ENCODE measurements at places on chromosomes 2 and 18.

GRCh38 chr2:64639691-64640090 is 14.0 kb downstream of the SERTAD2 start:
- DNase-seq: no peak

GRCh38 chr18:23536204-23536603 is 32.9 kb downstream of the RMC1 start:
- no peak for DNase-seq

GRCh38 chr18:712401-713134 is at the start of gene ENOSF1:
TSS of gene ENOSF1 (minus strand) at chr18:712630. CDS start at chr18:712587, 43 bp downstream.
- DNase-seq: peak; percentile 75

DNA sequence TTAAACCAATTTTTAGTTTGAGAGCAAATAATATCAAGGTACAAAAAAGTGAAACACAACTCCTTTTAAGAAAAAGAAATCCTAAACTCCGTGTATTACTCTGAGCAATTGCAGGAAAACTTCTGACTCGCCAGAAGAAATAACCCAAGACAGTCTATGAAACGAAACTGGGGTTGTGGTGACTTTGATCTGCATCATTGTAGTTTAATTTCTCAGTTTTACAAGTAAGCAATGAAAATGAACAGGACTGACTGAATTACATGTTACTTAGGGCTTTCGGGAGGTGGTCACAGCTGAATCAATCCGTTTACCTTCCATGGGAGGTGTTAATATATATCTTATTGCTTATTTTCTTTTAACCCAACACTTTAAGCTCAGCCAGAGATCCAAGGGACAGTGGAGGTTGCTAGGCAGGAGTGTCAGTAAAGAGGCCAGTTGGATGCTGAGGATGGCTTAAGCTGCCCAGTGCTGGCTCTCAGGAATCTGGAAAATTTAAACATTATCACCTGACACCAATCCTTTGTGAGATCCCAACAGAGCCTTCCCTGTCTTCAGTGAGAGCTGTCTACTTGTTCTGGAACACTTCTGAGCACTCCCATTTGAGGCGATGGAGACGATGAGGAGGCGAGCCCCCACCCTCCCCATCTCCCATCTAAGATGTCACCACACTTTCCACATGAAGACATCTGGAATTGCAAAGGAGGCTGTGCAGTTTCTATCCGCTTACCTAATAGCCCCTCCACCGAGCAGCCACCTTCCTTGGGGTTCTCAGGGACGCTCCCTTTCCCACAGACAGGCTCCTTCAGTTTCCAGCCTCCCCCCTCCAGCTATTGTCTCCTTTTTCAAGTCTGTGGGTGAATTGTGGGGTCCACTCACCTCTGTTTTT is 3.6 kb upstream of the RAB31 start:
- DNase-seq: no peak

DNA sequence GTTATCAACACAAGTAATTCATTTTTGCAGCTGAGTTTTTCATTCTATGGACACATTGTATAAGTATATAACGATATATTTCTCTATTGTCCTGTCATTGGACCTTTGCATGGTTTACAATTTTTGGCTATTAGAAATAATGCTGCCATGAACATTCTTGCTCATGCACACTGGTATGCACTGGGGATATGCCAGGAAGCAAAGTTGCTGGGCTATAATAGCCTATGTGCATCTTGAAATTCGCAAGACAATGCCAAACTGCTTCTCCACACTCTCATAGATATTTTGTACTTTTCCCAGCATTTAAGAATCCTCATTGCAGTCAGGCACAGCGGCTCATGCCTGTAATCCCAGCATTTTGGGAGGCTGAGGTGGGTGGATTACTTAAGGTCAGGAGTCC is 852.6 kb upstream of the ID2 start:
- no peak for DNase-seq

DNA sequence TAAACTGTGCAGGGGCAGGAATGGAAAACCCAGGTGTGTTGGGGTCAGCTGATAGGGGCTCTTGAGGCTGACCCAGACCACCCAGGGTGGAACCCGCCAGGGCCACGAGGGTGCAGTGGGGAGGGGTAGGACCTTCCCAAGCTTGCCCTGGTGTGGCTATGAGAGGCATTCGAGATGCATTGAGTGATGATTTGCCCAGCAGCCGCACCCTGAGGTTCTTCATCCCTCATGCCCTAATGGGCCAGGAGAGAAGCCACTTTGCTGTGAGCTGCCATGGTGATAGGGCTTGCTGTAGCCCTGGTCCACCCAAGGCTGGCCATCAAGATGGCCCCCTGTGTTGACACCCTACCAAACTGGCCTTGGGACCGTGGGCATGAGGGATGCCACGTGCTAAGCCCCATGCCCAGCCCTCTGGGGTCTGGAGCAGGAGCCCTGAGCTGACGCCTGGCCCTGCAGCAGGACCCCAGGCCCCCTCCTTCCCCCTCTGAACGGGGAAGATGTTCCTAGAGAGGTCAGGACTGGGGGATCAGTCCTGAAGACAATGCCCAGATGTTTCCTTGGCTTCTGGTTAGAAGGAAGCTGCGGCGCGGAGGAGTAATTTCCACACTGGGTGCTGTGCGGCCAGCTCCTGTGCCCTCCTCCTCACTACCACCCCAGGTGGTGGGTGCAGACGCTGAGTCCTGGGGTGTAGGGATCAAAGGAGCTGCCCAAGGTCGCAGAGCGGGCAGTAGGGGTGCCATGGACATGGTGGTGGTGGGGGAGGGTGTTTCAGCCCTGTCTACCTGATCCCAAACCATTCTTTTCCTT is 122.5 kb upstream of the HDAC4 start:
- DNase-seq: peak; percentile 82

DNA sequence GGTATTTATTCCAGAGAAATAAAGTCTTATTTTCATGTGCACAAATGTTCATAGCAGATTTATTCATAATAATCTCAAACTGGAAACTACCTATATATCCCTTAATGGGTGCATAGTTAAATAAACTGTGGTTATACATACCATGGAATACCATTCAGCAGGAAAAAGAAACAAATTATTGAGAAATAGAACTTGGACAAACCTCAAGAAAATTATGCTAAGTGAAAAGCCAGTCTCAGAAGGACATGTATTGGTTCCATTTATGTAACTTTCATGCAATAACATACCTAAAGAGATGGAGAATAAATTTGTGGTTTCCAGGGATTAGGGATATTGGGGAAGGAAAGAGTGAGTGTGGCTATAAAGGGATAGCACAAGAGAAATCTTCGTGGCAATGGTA is 452.6 kb downstream of the SETBP1 start:
- no peak for DNase-seq

- DNase-seq: no peak
Observed at GRCh38 chr2:60148716-60149115, 404.7 kb downstream of the BCL11A start.

GRCh38 chr2:8380566-8380965 is 301.3 kb upstream of the ID2 start:
- no peak for DNase-seq

DNA sequence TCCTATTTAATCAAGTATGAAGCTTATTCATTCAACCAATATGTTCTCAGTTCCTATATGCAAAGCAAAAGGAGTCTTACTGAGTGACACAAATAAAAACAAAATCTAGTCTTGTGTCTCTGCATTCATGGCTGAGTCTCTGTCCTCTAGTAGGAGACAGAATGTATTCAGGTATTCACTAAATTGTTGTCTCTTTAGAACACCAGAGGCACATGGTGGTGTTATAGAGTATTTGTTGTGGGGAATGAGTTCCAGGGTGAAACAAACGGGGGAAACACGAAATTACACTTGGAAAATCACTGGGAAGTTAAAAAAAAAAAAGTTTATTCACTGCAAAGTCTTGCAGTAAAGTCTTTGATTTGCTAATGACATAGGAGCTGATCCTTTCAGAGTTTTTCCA is 131.7 kb upstream of the FSHR start:
- no peak for DNase-seq

DNA sequence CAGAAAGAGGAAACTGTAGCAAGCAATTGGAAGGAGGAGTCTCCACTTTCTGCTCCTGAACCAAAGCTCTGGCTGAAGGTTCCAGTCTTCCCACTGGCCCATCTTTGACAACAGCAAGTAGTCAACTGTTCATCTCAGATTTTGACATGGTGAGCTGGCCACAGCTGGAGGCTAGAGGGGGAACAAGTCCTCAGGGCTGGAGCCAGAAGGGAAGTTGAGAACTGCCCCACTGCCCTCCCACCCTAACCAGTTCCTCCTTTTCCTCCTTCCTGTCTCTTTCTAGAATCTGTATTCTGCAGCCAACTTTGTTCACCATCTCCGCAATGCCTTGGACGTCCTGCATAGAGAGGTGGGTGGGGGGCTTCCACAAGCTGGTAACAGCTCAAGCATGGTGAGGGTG is 105.8 kb downstream of the PLB1 start:
- peak; percentile 70 for DNase-seq

GRCh38 chr2:181178130-181178529 is 197.7 kb downstream of the UBE2E3 start:
- no peak for DNase-seq

DNA sequence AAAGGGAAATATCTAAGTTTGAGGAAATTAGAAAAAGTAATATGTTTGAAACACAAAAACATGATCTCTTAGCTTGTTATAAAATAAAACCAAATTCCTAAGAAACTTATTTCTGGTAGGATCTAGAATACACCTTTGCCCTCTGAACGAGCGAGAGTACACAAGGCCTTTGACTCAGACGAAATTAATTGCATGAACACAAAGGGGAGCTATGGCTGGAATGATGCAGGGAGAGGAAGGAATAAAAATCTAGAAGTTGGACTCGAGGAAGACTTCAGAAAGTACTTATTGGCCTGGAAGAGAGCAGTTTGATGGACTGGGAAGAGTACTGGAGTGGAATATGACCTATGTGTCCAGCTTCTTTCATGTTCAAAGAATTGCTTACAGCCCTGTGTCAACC is 927 bp upstream of the CRYGD start:
- no peak for DNase-seq

DNA sequence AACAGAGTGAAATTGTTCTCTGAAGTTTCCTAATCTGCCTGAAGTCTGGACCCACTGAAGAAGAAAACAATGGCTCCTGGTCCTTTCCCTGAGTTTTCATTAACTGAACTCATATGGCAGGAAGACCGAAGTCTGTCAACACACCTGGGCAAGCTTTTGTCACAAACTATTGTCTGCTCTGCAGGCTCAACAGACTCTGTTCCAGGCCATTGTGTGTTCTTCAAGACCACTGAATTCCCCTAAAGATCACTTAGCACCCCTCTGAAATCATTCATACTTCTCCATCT is 6.6 kb upstream of the TMEM37 start:
- DNase-seq: no peak

GRCh38 chr2:166803373-166804000 is 84.8 kb upstream of the XIRP2 start:
- no peak for DNase-seq
